ENCODE measurements at places on chromosomes 2 and 18. TPM values are rescaled to one million over a fixed set of nuclear protein-coding genes. Genes with fewer than 3 reads are reported as not detected.

DUSP28 gene
- total RNA-seq, result 4.9 TPM

MTERF4 gene
- 43.0 TPM for total RNA-seq

EMX1 gene
- total RNA-seq, result not detected

UPP2 gene
- total RNA-seq, result not detected

DNA sequence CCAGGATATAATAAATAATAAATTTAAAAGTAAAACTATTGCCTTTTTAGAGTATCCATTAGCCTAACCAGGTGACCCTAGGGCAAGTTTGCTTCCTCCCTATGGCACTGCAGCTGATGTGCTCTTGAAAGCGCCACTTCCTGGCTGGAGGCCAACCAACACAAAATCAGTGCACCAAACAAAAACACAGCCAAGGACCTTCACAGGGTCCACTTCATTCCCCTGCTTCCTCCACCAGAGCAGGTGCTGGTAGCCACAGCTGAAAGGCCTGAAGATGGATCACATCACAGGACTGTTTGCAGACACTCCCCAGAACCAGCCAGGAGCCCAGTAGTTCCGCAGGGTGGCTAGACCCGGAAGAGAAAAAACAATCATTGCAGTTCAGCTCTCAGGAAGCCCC is 108.8 kb downstream of the TWIST2 start:
- DNase-seq, result no peak

GRCh38 chr2:59389240-59389639 is 1148.1 kb upstream of the FANCL start:
- no peak for DNase-seq

- no peak for DNase-seq
Measured at GRCh38 chr2:136069773-136070172, 48.2 kb downstream of the CXCR4 start.

DNA sequence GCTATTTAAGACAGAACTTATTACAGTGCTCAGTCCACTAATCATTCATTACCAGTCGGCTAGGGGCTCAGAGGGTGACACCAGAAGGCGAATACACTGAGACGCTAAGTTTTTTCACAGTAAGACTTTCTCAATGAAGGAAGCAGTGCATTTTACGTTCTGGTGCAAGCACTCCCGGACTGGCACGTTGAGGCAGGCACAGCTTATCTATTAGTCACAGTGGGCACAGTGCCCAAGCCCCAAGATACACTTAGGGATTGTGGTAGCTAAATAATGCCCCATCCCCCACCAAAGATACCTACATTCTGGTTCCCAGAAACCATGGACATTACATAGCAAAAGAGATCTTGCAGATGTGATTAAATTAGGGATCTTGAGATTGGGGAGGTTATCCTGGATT is 32.6 kb upstream of the BCL11A start:
- DNase-seq, result no peak

GRCh38 chr18:78006774-78007260 is 757.2 kb downstream of the GALR1 start:
- no peak for DNase-seq

GRCh38 chr18:63258749-63259566 is 60.6 kb downstream of the BCL2 start:
- DNase-seq, result no peak

DNA sequence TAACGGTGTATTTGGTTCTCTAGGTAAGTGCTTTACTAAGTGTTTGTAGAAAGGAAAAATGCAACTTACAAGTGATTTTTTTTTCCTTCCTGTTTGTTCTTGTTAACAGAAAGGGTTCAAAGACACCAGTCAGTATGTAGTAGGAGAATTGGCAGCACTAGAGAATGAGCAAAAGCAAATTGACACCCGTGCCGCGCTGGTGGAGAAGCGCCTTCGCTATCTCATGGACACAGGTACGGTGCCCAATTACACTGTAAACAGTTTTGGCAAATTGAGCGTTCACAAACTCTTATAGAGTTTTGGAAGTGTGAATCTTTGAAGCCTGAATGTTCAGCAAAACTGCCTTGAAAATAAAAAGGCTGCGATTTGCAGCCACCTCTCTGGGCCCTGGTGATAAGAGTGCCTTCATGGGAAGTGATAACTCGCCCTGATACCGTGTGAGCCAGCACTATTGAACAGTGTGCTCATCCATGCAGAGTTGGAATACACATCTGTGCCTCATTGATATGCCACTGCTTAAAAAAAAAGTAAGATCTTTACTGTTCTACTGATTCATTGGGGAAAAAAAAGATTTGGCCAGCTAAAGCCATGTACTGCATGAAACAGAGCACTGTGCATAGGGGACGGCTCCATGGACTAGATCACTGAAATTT is 54.0 kb upstream of the OTX1 start:
- DNase-seq, result no peak

GRCh38 chr18:69956057-69956456 is 8.4 kb upstream of the CD226 start:
- no peak for DNase-seq

GRCh38 chr2:120852200-120852815 is 116.6 kb downstream of the GLI2 start:
- DNase-seq, result no peak

- DNase-seq, result peak; percentile 38
Measured at GRCh38 chr2:12883906-12884305, 167.2 kb downstream of the TRIB2 start.

DNA sequence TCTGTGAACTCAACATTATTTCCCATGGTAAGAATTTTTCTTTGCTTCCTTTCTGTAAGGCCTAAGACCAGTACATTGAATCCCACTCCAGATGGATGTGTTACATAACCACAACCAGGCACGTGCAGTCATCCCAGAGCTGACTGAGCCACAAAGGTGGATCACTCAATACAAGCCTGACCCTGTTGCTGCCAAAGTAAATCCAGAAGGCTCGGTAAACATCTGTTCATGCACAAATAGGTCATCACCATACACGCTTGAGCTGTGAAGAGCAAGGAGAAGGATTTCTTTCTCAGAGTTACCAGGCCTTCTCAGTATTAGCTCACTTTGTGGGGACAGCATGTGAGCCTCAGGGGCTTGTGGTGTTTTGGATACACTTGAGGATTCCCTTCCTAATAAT is 791.4 kb upstream of the FANCL start:
- DNase-seq, result no peak

Measured in HT1080 (cell line).